ENCODE measurements at places on chromosomes 16 and 17. TPM values are rescaled to one million over a fixed set of nuclear protein-coding genes. Genes with fewer than 3 reads are reported as not detected.

MYO1C gene
- 355 TPM for total RNA-seq

- DNase-seq, result peak; percentile 91
Measured at GRCh38 chr17:40111221-40112128, 10.3 kb upstream of the MSL1 start.

GRCh38 chr16:10657925-10658324 lies 36.8 kb downstream of the TEKT5 start:
- DNase-seq, result no peak

DNA sequence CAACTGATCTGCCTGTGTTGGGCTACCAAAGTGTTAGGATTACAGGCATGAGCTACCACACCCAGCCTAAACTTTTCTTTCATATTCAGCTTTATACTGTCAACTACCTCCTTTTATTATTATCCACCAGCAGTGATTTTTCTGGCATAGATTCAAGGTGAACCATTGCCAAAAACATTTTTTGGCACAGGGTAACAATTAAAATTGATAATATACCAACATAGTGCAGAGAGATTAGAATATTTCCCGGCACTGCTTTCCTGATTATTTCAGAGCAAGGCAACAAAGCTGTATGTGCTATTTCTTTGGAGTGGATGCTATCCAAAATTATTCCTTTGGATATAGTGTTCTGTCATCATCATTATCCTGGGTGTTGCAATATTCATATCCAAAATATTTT lies 781.6 kb upstream of the SOX9 start:
- no peak for DNase-seq

DNA sequence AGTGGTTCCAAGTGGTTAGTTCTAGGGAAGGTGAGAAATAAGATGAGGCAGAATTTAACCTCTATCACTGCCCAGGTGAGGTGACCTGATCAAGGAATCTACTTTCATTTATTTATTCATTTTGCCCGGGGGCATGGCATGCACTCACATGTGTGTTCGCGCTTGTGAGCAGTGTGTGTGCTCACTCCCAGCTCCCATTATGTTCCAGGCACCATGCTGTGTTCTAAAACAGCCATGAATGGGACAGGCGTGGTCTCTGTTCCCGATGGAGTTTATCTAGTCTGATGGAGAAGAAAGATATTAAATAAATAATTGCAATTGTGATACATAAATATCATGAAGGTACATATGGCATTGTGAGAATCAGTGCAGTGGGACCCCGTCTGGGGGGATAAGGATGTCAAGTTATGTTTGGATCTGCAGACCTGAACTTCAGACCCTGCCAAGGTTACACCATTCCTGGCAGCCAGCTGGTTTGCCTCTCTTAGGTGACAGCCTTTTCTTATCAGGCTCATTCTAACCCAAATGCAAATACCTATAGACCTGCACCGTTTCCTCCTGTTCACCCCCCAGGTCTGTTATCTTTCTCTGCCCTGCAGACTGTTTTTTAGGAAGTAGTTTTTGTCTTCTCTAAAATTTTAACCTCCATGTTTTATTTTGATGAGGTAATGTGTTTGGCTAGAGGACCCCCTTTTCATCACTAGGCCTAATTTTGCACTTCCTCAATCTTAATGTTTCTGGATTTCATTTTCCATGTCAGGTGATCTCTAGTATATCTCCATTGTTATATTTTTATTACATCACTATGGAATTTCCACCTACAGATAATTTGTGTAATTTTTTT lies 11.8 kb downstream of the CYB5B start:
- no peak for DNase-seq

DNA sequence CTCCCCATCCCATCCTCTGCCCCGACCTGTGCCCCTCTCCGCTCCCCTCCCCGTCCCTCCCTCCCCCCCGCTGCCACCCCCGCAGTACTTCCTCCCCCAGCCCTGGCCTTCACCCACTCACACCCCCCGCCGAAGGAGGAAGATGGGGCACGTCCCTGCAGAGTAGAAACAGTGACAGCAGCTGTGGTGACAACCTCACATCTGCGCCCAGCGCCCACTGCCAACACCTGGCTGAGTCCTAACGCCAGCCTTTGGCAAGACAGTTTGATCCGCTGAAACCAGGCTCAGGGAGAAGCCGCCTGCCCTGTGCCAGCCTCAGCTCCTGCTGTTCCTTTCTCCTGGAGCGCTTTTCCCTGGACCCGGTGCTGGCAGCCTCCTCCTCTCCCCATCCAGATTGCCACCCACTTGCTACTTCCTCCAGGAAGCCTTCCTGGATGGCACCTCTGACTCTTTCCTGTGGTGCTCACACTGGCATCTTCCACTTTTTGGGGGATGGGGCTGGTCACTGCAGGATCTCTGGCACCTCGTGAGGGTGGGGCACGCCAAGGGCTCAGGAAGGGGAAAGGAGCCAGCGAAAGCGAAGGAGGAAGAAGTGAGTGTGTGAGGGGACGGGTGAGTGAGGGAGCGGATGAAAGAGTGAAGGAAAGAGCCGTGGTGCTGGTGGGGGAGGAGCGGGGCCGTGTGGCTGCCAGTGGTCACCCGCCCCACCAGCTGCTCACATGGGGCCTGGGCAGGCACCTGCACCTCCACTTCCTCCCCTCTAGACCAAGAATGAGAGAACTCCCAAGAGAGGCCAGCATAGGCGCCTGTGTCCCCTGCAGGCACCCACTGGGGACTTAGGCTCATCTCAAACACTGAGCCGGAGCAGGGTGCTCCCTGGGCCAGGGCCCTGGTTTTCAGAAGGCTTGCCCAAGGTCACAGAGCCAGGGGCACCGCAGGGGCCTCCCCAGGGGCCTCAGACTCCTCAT lies 27.0 kb downstream of the ZFPM1 start:
- no peak for DNase-seq

DNA sequence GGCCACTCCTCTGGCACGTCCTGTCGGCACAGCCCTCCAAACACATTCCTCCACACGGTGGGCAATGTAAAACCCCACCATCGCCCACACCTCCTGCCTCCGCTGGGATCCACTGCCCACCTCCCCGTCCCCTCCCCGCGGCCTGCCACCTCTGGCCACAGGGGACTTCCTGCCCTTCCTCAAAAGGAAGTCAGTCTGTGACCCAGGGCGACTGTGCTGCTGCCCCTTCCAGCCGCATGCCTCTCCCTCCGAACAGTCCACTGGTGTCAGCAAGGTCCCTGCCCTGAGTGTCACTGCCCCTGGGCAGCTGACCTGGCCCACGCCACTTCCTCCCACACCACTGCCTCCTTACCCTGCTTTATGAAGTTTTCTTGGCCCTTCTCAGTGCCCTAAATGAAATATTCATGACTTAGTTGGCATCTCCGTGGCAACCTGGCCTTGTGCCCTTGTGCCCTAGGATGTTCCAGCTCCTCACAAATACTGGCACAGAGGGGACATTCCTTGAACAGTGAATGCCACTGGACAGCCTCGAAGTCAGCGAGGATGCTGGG lies 2.0 kb downstream of the PLD6 start:
- peak; percentile 22 for DNase-seq

NKD1 gene
- total RNA-seq, result not detected

GRCh38 chr16:73056921-73057290 lies 9.0 kb upstream of the ZFHX3 start:
- peak; percentile 11 for DNase-seq

GRCh38 chr16:4383591-4384444 lies 12.2 kb downstream of the VASN start:
- no peak for DNase-seq

- DNase-seq, result peak; percentile 45
Measured at GRCh38 chr17:39929646-39930407, 2.3 kb downstream of the LRRC3C start.

All from renal cortical epithelial cell (primary cell).